ENCODE measurements at places on chromosomes 7 and 10. TPM values are rescaled to one million over a fixed set of nuclear protein-coding genes. Genes with fewer than 3 reads are reported as not detected.

CRHR2 gene
- total RNA-seq: not detected

GRCh38 chr10:7610026-7610425 is 56.7 kb downstream of the ITIH5 start:
- no peak for DNase-seq

ATG9B gene
- 4.7 TPM for total RNA-seq

TSPAN14 gene
- total RNA-seq: 75.4 TPM

COL13A1 gene
- total RNA-seq: not detected

DNA sequence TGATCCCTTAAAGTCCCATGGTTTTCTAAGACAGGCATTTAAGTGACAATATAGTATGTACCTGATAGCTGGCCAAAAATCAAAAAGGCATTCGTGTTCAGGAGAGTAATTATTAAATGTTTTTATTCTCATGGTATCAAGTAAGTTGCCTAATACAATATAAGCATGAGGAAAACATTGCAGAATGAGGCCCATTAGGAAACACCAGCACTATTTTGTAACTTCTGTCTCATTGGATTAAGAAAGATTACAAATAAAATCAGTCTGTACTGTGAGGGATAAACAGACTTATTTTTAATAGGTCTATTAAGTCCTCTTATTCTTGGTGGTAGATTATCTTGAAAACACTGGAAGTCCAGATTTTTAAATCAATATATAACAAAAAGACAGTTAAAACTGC is 110.1 kb downstream of the SNX13 start:
- no peak for DNase-seq

- DNase-seq: no peak
Measured at GRCh38 chr7:127158659-127159058, 94.1 kb downstream of the GRM8 start.

- no peak for DNase-seq
Measured at GRCh38 chr7:94710256-94710655, 54.3 kb upstream of the SGCE start.

DPP6 gene
- total RNA-seq: not detected
